Naive B cell (primary cell): ENCODE measurements at places on chromosomes 7 and 10. TPM values are rescaled to one million over a fixed set of nuclear protein-coding genes. Genes with fewer than 3 reads are reported as not detected.

GPR141 gene
- 0.35 TPM for polyA plus RNA-seq

CTAGE4 gene
- polyA plus RNA-seq: not detected

CNPY1 gene
- not detected for polyA plus RNA-seq

PAPSS2 gene
- 0.07 TPM for polyA plus RNA-seq

CNNM1 gene
- not detected for polyA plus RNA-seq

ASAH2B gene
- 0.99 TPM for polyA plus RNA-seq

SLC26A5 gene
- polyA plus RNA-seq: not detected

ADK gene
- polyA plus RNA-seq: 301 TPM

CRPPA gene
- 0.40 TPM for polyA plus RNA-seq

CASTOR2 gene
- polyA plus RNA-seq: not detected

PRSS1 gene
- polyA plus RNA-seq: not detected

CDH23 gene
- not detected for polyA plus RNA-seq

C10orf62 gene
- not detected for polyA plus RNA-seq

AGBL3 gene
- 1.4 TPM for polyA plus RNA-seq

FAM25G gene
- not detected for polyA plus RNA-seq

GHITM gene
- 295 TPM for polyA plus RNA-seq

CCL24 gene
- polyA plus RNA-seq: not detected

POLR2J2 gene
- 2.3 TPM for polyA plus RNA-seq

PALD1 gene
- polyA plus RNA-seq: 0.49 TPM

HELLS gene
- polyA plus RNA-seq: 4.9 TPM

TRPV5 gene
- not detected for polyA plus RNA-seq

RBP3 gene
- polyA plus RNA-seq: not detected

PON1 gene
- not detected for polyA plus RNA-seq

GPR85 gene
- not detected for polyA plus RNA-seq
